ENCODE measurements at places on chromosomes 4 and X.

- no peak for DNase-seq
Measured at GRCh38 chr4:187619319-187619718, 376.3 kb upstream of the ZFP42 start.

DNA sequence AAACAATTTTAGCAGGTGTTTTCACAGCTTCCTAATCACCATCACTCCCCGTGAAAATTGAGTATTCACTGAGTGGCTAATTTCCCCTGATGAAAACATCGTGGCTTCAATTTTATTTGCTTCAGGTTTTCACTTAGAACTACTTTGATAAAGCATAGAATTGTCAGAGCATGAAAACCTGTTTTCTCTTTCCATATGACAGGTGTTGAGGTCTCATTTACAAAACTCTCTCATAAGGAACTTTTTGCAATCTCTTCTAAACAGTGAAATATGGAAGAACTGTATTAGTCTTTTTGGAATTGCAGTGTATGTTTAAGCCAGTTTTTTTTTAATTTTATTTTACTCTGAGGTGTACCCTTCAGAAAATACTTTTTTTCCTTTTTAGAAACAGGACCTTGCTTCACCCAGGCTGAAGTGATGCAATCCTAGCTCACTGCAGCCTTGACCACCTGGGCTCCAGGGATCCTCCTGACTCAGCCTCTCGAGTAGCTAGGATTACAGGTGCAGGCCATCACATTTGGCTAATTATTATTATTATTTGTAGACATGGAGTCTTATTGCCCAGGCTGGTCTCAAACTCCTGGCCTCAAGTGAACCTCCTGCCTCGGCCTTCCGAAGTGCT is 111.2 kb upstream of the RAPGEF2 start:
- DNase-seq = no peak

DNA sequence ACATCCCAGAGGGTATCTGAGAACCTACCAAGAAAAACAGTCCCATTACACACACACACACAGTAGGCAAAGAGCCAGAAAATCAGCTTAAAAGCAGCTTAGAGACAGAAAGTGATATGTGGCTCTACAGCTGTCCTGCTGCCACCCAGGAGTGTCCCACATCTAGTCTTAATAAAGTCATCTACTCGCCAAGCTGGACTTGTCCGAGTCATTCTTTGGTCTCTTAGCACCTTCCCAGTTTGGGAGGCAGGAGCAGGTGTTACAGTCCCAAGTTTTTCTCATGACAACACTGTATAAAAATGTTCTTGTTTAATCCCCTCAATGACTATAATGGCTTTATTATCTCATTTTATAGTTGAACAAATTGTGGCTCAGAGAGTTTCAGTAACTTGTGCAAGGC is 252.5 kb upstream of the CASK start:
- no peak for DNase-seq

- DNase-seq = no peak
Measured at GRCh38 chr4:113643505-113643904, 118.0 kb downstream of the CAMK2D start.

GRCh38 chr4:127775843-127776242 is 6.3 kb upstream of the HSPA4L start:
- no peak for DNase-seq

- DNase-seq = no peak
Measured at GRCh38 chr4:186634591-186635128, 79.3 kb upstream of the MTNR1A start.

DNA sequence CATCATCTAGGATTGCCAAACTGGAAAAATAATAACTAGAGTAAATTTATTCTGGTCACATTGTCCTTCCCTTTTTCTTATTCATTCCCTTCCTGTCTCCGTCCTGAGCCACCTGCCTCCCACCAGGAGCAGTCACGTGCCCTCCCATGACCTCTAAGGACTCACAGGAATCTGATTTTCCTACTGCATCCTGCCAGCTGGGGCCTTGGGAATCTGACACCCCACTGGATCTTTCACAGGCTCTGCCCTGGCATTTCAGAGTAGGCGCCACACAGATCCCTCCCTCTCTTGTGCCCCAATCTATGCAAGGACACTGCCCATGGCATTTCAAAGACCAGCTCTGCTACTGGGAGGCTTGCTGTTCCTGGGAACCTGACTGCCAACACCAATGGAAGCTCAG is 520.5 kb downstream of the PPARGC1A start:
- peak; percentile 36 for DNase-seq

- DNase-seq = no peak
Measured at GRCh38 chrX:38750551-38750950, 50.7 kb upstream of the MID1IP1 start.

DNA sequence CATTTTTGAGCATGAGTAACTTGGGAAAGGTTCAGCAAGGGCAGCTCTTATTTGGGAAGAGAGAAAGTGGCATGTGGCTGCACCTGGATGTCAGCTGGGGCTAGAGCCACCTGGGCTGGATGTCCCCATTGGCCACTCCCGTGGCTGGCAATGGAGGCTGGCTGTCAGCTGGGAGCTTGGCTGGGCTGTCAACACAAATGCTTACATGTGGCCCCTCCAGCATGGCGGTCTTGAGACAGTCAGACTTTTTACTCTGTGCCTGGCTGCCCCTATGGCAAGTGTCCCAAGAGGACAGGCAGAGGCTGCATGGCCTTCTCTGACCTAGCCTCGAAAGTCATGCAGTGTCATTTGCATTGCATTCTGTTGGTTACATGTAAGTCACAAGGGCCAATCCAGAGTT is 99.6 kb downstream of the FAM53A start:
- DNase-seq = no peak

DNA sequence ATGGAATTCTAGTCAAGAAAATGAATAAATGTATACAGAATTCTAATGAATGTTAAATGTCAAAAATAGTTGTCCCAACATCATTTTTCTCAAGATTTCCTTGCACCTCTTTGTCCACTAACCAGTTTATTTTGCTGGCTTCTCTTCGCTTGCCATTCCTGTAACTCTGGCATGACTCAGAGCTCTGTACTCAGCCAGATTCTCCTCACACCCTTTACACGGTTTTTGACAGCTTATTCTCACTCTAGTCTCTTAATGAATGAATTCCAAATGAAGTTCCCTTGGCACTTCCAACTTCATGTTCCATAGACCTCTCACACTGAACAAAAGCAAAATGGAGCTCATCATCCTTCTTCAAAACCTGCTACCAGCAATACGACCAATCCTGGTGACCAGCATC is 419.3 kb upstream of the SLIT2 start:
- DNase-seq = no peak

GRCh38 chrX:51866210-51866609 is 27.2 kb upstream of the MAGED1 start:
- DNase-seq = no peak

DNA sequence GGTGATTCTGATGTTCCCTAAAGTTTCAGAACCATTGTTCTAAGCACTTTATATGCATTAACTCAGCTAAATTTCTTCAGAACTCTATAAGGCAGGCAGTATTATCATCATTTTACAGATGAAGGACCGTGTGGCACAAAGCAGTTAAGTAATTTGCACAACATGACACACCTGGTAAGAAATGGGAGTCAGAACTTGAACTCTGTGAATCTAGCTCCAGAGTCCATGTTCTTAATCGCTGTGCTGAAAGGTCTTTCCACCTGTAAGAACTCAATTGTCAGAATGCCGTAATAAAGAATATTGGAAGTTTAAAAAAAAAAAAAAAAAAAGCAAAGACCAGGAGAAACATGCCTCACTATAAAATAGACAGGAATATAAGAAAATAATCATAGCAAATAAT is 9.2 kb downstream of the HUWE1 start:
- no peak for DNase-seq

- no peak for DNase-seq
Measured at GRCh38 chr4:88725986-88726385, 28.4 kb upstream of the NAP1L5 start.

DNA sequence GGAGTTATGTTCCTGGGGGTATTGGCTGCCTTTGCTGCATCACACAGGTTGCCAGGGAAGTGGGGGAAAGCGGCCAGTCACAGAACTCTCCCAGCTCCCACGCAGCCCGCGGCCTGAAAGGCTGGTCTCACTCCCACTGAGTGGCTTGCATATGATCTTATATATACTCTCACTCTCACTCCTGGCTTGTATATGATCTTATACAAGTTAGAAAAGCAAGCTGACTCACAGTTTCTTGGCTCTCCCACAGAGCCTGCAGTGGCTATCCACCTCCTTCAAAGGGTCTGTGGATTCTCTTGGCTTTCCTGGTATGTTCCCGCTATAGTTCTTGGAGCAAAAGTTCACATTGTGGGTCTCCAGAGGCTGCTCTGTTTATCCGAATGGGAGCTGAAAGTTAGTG is 833.5 kb upstream of the GALNTL6 start:
- DNase-seq = peak; percentile 59

DNA sequence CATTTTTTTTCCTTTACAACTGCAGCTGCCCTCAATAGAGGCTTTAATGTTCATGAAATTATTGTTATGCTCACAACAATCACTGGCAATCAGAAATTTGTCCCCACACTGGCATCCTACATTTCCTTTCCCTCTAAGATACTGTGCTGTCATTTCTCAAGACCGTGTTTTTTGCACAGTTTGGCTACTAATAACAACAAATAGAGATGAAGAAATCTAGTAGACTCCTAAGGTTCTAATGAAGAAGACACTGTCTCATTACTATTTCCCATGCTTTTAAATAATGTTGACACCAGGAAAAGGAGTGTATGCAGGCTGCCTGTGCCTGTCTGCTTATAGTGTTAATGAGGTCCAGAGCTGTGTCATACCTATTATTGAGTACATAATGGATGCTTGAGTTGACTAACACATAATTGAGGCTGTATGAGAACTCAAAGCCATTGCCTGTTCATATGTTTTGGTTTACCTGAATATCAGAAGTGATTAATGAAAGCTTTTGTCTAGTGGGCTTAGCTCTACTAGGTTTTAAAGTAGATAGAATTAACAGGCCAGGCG is 1.5 kb upstream of the EIF4E start:
- no peak for DNase-seq

- no peak for DNase-seq
Measured at GRCh38 chr4:23882976-23883531, 6.8 kb downstream of the PPARGC1A start.

- DNase-seq = no peak
Measured at GRCh38 chr4:181507938-181508337, 735.3 kb upstream of the TENM3 start.

GRCh38 chr4:177427192-177427591 is 15.0 kb downstream of the AGA start:
- DNase-seq = no peak

- DNase-seq = no peak
Measured at GRCh38 chrX:66751136-66751782, 112.4 kb upstream of the EDA2R start.

GRCh38 chr4:76168688-76169087 is 20.5 kb upstream of the NUP54 start:
- no peak for DNase-seq

GRCh38 chrX:123077631-123078030 is 106.4 kb upstream of the GRIA3 start:
- DNase-seq = no peak

GRCh38 chr4:87680271-87680670 is 30.2 kb downstream of the DMP1 start:
- DNase-seq = no peak

GRCh38 chr4:1602655-1603412 is 81.3 kb downstream of the FAM53A start:
- DNase-seq = no peak

GRCh38 chr4:168683595-168683994 is 186.7 kb downstream of the PALLD start:
- no peak for DNase-seq

GRCh38 chr4:9944431-9945425 is 76.6 kb downstream of the SLC2A9 start:
- no peak for DNase-seq

GRCh38 chr4:138188406-138189084 is 53.6 kb downstream of the SLC7A11 start:
- peak; percentile 5 for DNase-seq

DNA sequence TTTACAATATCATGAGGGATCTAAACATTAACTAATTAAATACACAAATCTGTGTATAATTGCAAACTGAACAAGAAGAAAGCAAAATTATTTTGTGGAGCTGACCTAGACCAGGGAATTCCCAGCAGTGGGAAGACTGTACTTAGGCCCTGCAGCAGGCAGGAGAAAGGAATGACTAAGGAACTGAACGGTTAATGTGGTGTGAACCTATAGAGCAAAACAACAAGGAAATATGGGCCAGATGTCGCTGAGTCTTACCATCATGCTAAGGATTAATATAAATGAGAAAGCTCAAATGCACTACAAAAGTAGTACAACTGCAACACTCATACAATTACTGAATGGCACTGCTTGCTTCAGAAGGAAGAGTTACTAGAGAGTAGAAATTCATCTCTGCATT is 120.3 kb upstream of the ATXN3L start:
- no peak for DNase-seq

DNA sequence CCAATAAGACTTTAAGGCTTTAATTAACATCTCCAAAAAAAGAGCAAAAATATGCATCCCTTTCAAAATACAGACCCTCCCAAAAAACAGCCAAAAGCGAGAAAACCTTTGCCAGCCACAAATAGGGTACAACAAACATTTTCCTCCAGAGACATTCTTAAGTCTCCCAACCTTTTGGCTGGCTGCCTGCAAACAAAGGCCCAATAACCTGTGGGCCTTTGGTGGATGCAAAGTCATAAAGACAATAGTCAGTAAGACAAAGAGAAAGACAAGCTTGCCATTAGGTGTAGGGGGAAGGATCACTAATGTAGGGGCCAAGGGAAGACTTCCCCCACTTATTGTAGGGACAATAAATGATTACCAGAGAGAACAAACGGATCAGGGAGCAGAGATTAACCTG is 215.5 kb upstream of the ZFP42 start:
- DNase-seq = no peak

DNA sequence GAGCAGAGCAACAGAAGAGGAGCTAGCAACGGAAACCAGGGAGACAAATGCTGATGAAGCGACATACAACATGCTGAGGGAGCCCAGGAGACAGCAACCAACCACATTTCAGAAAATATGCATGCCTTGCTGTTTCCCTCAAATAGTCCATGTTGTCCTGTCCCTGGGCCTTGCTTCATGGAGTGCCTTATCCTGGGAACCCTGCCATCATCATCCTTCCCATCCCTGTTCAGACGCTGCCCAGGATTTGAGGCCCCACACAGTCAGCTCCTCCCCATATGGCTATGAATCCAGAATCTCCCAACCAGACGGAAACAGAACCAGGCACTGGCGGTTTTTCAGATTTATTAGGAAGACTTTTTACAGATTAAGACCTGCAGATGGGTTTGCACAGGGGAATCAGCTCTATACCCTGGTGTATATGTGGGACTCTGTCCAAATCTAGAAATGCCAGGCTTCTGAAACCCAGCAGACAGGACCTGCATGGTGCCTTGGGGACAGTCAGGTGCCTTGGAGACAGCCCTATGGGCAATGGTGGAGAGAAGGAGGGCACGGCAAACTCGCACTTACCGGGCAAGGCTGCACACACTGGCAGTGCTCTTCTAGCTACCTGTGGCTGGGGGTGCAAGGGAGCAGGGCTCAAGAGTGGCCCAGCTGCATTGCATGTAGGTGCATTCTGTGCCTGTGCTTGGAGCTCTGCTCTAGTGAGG is 199.7 kb upstream of the MAMLD1 start:
- no peak for DNase-seq

GRCh38 chr4:88953400-88953799 is 103.6 kb downstream of the FAM13A start:
- peak; percentile 3 for DNase-seq

- no peak for DNase-seq
Measured at GRCh38 chr4:27595571-27596360, 735.1 kb downstream of the STIM2 start.
